ENCODE measurements at places on chromosomes 11 and 22.
A peak's percentile ranks its signal among the peaks of the same experiment; 100 is the strongest.

DNA sequence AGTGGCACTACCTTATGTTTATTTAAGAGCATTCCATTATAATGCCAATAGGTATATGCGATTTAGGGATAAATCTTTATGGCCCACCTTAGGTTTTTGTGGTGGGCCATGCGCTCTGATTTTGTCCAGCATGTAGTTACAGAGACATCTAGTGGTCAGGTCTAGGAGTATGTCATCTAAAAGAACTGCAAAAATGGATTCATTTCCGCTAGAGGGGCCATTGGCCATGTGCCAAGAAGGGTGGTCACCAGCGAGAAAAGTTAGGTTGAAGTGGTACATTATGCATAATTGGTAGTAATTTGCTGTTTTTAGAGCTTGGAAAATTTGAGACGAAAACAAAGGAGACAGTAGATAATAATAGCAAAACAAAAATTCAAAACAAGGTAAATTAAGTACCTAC is 27.7 kb downstream of the LRRC4C start:
- DNase-seq: peak; percentile 15

GRCh38 chr11:62340269-62340901 is 3.1 kb downstream of the ASRGL1 start:
- DNase-seq: peak; percentile 37

DNA sequence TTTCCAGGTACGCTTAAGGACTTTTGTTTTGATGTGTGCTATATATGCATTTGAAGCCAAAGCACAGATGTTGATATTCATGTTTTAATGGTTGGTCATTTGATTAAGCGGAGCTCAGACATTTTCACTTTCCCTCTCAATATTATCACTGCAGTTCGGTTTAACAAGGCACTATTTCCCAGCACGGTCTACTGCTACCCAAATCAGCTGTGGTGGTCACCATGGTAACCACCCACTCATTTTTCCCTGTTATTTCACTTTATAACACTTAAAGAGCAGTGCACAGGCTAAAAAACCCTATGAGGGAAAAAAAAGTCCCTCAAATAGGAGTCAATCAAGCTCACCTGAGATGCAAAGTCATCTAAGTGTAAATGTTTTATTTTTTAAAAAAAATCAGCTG is 439.6 kb upstream of the CCDC90B start:
- no peak for DNase-seq

DNA sequence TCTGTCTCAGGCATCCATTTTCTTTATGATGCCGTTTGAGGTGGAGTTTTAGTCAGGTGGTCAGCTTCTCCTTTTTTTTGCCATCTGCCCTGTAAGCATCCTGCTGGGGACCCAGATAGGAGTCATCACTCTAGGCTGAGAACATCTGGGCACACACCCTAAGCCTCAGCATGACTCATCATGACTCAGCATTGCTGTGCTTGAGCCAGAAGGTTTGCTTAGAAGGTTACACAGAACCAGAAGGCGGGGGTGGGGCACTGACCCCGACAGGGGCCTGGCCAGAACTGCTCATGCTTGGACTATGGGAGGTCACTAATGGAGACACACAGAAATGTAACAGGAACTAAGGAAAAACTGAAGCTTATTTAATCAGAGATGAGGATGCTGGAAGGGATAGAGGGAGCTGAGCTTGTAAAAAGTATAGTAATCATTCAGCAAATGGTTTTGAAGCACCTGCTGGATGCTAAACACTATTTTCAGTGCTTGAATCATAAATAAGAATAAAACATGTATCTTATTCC is 10.9 kb upstream of the HBE1 start:
- DNase-seq: peak; percentile 95

DNA sequence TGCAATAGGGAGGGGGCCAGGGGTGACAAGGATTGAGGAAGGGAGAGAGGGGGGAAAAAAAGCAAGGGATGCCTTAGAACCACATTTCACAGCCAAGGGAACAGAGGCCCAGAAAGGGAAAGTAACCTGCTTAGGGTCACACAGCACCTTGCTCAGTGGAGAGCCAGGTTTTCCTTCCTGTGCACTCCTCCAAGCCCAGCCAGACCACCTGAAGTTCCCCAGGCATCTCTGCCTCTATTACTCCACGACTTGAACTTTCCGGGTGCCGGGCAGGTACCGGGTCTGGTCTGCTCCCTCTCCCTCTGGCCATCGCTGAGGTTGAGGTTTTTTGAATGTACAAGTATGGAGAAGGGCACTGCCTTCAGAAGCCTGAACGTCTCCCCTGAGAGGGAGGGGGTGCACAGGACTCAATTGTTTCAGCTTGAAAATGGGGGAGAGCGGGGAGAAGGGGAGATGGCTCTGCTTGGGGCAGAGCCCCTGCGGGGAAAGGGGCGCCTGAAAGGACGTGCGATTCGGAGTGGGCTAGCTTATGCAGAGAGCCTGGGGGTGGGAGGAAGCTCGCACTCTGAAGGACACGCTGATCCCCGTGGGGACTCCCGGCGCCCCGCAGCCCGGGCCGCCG is 516 bp upstream of the SERPINH1 start:
- no peak for DNase-seq

DNA sequence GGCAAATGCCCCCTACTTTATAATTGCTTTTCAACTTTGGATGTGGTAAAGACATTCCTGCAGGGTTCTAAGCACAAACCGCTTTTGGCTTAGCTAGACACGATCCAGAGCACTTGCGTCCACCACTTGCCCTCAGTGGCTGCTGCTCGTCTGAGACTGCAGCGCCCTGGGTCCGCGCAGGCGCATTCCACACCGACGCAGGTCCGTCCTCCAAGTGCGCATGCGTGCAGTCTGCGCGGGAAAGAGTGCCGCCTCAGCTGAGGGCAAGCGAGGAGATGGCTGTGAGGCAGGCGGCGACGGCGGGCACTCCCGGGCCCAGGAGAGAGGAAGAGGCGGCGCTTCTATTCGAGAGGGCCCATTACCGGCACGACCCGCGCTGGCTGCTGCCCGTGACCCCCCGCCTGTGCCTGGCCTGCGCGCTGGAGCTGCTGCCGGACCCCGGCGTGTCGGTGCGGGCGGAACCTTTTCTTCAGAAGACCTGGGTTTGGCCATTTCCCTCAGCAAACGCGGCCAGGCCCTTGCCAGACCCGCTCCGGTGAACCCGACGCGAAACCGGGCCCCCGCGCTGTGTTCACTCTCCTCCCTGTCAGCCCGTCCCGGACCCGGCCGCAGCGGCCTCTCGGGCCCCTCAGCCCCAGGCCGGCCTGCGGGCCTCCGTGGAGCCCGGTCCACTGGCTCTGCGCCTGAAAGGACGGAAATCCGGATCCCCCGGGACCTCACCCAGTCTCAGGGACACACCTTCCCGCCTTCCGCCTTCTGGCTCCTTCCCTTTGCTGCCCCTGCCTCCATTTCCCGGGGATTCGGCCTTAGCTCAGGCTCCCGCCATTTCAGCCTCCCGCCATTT is at the start of gene MEI1:
Gene MEI1 (plus strand): TSS at position 240 of the 844 bp plus-strand sequence. CDS start 36 bp downstream, at position 276.
- peak; percentile 79 for DNase-seq

GRCh38 chr11:2931771-2932738 is 2.8 kb upstream of the PHLDA2 start:
- no peak for DNase-seq

- no peak for DNase-seq
Measured at GRCh38 chr11:117913736-117914397, 15.3 kb downstream of the TMPRSS13 start.

DNA sequence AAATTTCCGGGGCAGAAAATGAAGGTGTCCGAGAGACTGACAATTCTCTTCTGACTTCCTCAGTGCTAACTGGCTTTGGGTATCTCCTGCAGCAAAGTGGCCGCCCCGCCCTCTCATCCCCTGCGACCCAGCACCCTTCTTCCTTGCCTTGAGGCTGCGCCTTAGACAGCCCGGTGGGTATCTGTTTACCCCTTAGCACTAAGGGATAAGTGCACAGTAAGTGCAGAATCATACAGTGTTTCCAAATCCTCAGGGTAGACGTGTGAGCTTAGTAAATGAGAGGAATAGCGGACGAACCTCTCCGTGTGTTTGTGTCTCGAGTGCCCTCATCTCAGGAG is 368 bp upstream of the CHORDC1 start:
- no peak for DNase-seq

DNA sequence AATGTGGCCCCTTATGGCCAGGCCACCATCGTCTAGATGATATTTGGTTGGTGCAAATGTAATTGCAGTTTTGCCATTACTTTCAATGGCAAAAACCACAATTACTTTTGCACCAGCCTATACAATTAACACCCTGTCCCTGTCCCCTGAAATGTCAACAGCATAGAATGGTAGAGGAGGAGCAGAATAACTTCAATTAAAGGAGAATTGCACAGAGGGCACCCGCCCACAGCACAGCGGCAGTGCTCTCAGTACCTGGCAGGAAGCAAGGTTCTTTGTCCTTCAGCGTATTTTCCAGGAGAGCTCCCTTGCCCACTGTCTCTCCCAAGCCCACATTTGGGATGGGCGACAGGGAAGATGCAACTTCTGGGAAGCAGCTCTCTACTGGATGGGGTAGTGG is 115.3 kb downstream of the TRIM29 start:
- no peak for DNase-seq

- DNase-seq: no peak
Measured at GRCh38 chr11:125941267-125941618, 4.6 kb upstream of the VSIG10L2 start.

DNA sequence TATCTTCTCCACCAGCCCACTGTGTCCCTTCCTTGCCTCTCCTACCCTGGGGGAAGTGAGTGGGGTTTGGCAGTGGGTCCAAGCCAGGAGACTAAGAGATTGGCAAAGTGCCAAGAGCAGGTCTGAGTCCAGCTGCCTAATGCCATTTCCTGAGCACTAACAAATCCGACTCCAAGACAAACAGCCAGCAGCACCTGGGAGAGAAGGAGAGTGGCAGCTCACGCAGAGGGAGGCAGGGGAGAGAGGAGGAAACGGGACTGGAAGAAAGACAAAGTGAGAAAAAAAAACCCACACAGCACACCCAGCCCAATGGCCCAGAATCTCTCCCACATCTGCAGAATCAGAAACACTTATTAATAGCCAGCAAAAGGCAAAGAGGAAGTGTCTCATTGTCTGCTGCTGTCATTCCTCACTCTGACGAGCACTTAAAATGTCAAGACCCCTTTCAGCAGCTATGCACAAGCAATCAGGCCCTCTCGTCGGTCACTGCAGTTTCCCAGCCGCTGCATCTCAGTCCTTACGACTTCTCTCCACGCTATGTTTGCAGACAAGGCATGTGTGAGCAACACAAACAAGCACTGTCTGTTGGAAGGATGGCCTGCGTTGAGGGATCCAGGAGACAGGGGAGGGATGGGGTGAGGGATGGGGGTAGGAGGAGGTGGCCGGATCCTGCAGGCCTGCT is 558.4 kb upstream of the CADM1 start:
- DNase-seq: no peak

DNA sequence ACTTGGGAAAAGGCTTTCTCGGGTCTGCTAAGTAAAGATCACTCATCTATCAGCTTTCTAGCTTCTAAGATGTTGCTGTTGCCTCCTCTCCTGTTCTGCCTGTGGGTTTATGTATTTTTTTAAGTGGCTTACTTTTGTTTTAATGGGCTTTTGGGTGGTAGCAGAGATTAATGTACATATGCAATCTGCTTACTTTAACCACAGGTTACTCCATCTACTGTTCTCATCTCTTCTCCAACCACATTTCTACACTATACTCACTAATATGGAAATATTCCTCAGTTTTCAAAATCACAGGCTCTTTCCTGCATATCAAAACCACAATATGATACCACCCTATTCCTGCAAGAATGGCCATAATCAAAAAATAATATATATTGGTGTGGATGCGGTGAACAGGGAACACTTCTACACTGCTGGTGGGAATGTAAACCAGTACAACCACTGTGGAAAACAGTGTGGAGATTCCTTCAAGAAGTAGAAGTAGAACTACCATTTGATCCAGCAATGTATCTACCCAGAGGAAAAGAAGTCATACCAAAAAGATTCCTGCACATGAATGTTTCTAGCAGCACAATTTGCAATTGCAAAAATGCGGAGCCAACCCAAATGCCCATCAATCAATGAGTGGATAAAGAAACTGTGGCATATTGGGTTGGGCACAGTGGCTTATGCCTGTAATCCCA is 288.8 kb downstream of the SWAP70 start:
- DNase-seq: no peak

- no peak for DNase-seq
Measured at GRCh38 chr11:9141186-9141585, 49.8 kb upstream of the SCUBE2 start.

All from fibroblast of skin of right biceps (primary cell).